Hypothalamus (tissue), 51 donors: ENCODE measurements at places on chromosomes 3 and 15.

DNA sequence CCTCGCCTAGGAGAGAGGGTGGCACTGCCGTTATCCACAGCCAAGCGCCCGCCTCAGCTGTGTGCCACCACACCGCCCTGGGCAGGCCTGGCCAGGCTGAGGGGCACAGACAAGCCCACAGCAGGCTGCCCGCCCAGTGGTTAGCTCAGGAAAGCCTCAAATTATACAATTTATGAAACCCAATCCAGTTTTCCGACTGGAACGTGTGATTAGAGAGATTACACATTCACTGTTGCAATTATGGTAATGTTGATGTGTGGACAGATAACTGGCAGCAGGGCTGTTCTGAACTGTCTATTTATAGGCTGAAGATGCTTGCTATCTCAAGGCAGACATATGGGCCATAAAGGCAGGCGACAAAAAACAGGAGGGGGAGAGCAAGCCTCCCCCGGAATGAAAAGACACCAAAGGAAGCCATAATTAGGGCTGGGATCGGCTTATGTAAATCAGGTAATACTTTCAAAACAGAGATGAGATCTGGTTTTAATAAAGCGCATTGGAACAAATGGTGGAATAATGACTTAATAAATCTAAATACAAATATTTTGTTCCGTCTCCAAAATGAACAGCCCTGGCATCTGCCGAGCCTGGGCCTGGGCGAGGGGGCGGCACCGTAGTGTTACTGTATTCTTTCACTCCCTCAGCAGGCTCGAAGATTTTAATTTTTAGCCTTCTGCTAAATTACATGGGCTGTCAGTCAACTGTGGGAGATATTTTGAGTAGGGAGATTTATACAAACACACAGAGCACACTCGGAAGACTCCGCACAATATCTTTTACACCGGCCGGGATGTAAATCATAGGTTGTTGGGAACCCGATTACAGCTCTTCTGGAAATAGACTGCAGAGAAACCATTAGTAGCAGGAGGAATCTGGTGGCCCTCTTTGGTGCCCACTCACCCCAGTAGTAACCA, 103.1 kb upstream of the TLE3 start:
- DNase-seq = no peak

- DNase-seq = no peak
Measured at GRCh38 chr15:59738676-59739075, 49.6 kb upstream of the BNIP2 start.

DNA sequence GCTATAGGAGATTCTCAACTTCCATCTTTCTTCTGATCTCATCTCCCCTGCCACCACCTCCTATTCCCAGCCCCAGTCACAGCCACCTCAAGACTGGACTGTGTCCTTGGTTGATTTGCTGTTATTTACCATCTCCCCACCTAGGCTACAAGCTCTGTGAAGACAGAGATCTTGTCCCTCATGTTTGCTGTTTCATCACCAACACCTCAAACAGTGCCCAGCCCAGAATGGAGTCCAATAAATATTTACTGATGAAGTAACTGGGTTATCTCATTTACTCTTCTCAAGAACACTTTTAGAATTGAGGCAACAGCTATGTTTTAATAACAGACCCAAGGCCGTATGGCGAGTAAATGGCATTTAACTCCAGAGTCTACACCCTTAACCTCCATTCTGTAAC, 29.1 kb upstream of the ARHGEF3 start:
- DNase-seq = no peak

GRCh38 chr15:89442671-89443307, 53.6 kb downstream of the RHCG start:
- no peak for DNase-seq

GRCh38 chr3:7787871-7788828, 713.5 kb upstream of the LMCD1 start:
- no peak for DNase-seq

GRCh38 chr3:177646749-177647148, 449.5 kb upstream of the TBL1XR1 start:
- DNase-seq = no peak

DNA sequence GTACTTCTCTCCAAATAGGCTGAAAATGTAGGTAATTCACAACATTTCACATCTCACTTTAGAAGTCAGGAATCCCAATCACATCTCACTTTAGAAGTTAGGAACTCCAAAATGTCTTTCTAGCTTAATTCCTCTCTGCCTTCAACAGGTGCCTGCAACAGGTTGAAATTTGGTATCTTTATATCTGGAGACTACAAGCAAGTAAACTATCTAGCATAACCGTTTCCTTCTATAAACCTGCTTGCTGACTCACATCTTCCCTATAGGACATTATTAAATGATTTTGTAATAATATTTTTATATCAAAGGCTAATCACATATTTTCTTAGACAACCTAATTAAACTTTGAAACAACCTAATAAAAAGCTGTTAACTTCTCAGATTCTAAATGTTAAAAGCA, 18.2 kb downstream of the RFX7 start:
- DNase-seq = no peak

DNA sequence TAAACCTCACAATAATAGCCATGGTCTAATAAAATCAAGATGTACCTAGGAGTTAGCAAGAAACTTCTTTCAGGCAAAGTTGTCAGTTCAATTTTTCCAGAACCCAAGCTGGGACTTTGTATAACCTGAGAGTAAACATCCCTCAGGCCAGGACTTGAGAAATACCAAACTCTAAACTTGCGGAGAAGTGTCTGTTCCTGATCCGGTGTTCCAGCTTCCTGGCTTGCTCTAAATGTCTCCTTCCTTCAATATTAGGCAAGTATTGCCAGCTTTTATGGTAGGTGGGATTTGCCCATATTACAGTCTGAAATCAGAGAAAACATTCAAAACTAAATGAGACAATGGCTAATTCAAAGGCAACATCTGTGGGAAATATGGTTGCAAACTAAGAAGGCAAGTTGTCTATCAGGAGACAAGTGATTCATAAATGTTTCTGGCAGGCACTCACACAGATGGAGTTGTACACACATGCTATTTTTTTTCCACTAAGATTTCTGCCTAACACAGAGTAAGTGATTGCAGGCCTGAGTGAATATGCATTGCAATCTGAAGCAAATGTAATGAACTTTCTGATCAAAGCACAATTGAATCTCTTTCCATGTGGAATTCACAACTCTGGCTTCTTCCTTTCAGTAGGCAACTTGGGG, 88.3 kb upstream of the COL8A1 start:
- DNase-seq = no peak

DNA sequence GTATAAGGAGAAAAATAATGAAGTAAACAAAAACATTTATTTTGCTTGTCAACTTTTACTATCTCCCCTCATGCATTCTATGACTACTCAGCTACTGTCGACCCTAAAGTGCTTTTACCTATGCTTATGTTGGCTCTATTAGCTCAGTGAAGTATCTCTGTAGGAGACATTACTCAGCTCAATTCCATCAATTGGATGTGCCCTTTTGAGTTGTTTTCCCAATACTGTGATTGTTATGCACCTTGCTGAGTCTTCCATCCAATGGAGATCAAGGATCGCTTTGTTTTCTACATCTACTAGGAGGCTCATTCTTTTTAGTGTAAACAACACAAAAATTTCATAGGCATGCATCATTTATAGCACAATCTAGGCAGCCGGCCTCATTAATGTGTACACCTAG, 403.8 kb upstream of the ARL6 start:
- no peak for DNase-seq

DNA sequence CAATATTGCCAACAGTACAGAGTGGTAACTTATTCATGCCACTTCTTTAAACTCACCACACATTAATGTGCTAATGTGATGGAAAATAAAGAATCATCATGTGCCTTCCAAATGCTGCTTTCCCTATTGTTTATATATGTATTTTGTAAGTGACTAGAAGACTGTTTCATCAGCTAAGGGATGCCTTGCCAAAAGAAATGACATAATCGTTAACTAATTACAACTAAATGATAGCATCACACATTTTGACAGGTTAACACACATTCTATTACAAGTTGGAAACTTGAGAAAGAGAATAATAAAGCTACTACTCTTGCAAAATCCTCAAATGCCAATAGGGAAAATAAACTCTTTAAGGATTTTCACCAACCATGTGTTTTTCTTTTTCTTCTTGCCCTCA, 329.9 kb upstream of the AGTR1 start:
- no peak for DNase-seq

DNA sequence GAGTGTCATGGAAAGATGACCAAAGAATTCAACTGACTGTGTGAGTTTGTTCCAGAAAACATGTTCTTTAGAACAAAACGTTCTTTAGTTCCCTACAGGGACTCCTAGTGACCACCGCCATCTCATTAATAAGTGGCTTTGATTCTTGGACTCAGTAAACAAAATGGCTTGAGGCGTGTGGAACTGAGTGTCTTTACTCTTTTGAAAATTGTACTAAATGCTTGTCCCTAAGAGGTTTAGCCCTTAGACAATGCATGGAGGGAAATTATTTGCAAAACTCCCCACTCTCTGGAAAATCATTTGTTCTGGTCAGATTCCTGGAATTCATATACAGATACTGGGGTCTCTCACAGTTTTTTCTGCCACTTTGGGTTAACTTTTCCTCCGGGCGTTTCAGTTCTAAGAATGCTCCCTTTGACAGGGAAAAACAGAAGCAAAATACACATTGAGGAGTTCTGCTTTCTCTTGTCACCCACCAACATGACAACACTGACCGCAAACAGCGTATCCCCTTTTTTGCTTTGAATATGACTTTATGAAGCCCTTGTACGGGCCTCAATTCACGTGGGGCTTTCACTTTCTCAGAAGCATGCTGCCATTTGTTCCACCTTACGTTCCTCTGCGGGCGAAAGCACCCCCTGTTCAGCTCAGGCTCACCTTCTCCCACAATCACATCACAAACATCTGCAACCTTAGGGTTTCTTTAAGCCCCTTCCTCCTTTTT, 15.3 kb upstream of the NRROS start:
- DNase-seq = no peak

- peak; percentile 18 for DNase-seq
Measured at GRCh38 chr15:47184003-47184907, 533.0 kb upstream of the SEMA6D start.

DNA sequence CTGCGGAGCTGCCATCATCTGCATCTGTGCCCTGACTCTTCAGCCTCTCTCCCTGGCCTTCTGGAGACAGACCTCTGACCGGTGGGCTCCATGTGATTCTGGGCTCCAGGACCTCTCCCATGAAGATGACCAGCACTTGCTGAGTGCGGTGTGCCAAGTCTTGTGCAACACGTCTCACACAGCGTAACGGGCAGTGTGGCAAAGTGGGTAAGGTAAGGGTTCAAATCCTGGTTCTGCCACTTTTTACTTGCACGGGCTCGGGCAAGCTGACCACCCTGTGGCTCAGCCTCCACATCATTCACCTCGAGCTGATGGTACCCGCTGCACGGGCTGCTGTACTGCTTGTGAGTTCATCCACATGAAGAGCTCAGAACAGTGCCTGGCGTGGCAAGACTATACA, 6.5 kb upstream of the SYNM start:
- no peak for DNase-seq

DNA sequence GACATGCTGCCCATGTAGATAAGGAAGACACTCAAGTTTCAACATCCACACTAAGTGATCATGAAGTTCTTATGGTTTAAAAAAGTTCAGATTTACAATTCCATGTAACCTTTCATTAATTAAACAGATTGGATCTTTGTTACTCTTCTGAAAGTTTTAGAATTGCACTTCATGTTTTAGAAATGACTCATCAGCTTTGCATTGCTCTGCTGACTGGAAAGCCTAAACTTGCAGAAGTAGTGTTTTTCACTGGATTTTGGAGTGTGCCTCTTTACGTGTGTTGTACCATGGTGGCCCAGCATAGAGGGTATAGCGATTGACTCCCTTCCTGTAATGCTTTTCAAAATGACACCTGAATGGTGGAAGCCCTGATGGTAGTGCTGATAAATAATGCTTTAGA, 157.9 kb downstream of the BBX start:
- DNase-seq = no peak

GRCh38 chr15:94704421-94704820, 473.1 kb downstream of the MCTP2 start:
- no peak for DNase-seq

DNA sequence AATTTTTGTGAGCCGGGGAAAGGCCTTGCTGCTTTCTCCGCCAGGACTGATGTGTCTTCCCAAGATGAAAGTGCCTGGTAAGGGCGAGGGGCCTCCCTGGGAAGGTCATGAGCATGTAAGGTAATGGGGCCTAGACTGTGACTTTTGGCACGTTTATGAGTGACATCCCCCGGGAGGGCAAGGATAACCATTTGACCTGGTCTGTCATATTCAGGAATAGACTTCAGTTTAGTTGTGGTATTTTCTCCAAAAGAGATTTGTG, 631 bp upstream of the CNBP start:
- DNase-seq = no peak

DNA sequence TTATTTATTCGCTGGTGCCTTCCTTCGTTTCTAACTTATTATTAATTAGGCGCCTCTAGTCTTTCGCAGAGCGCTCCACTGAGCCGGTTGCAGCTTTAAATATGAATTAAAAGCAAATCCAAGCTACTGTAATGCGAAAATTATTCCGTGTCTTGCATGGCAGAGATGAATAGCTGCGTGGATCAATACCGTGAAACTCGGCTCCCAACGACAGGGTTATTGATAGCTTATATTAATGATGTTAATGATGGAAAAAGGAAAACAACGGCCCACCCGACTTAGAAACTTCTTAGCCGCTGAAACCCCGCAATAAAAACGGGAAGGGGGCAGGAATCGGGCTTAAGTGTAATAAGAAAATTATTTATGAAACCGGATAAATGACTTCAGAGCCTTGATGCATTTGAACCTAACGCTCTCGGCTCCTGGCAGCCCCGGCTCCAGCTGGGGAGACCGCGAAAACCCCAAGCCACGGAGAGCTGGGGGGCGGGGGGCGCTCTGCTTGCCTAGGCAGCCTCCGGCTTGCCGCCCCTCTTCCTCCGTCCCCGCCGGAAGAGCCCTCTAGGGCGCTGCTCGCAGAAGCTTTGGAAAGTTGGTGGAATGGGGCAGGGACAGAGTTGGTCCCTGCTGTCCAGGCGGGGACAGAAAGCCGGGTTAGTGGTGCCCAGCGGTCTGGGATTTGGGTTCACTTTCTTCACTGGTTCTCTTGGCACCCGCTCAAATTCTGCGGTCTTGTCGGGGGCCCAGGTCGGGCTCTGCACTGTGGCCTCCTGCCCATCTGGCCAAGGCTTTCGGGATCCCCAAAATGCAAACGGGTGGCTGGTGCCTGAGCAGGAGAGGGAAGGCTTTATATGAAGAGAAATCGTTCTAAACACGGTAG, 7.7 kb upstream of the ONECUT1 start:
- no peak for DNase-seq

DNA sequence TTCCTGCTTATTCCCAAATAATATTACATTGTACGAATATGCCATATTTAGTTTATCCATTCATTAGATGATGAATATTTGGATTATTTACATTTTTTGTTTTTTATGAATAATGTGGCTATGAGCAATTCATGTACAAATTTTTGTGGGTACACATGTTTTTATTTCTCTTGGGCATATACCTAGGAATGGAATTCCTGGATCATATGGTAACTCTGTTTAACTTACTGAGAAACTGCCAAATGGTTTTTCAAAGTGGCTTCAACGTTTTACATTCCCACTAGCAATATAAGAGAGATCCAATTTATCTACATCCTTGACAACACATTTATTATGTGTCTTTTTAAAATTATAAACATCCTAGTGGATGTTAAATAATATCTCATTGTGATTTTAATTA, 362.0 kb upstream of the TMCO5A start:
- DNase-seq = no peak
